H9 (cell line): ENCODE measurements at places on chromosomes 5 and 9.
A peak's percentile ranks its signal among the peaks of the same experiment; 100 is the strongest.

DNA sequence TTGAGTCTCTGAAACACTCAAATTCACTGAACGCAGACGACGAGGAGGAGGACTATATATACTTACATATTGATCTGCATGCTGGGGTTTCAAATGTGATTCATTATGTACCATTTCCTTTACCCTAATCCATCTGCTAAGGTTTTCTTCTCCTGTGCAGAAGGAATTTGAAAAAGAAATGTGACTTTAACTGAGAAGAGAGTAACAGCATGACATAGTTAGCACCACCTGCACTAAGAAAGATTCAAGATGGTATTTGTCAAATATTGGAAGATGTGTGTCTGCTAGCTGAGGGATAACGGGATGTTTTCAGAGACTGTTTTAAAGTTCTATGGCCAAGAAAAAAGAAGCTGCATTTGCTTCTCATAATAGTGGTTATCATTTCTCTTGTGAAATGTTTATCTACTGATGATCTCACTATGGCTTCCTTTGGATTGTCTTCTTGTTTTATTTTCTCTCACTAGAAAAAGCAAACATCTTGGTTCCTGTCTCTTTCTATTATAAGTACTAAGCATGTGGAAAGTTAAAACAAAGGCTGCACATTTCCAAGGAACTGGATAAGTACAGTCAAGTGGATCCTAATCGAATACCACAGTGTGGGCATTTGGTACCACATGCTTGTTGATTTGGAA lies 89.8 kb upstream of the TLE4 start:
- DNase-seq: no peak

DNA sequence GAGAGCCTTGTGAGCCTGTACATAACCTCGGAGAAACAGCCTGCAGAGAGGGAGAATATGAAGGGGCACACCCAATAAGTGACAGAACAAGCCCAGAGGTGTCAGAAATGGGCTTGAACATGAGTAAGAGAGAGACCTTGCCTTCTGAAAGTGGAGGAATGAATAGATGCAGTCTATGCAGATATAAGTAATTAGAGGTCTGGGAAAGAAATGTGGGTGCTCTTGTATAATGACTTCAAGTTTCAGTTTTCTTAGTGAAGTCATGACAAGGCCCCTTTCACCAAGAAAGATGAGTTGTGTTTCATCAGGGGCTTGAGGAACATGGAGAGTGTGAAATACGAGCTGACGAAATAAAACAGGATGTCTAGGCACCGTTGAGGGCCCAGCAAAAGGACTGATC lies 15.1 kb downstream of the GRAMD2B start:
- DNase-seq: no peak

GRCh38 chr9:127525401-127526188 lies 74.3 kb downstream of the LRSAM1 start:
- no peak for DNase-seq

- DNase-seq: no peak
Measured at GRCh38 chr5:14816999-14817761, 54.4 kb downstream of the ANKH start.

- no peak for DNase-seq
Measured at GRCh38 chr5:133059621-133060020, 7.8 kb downstream of the HSPA4 start.

DNA sequence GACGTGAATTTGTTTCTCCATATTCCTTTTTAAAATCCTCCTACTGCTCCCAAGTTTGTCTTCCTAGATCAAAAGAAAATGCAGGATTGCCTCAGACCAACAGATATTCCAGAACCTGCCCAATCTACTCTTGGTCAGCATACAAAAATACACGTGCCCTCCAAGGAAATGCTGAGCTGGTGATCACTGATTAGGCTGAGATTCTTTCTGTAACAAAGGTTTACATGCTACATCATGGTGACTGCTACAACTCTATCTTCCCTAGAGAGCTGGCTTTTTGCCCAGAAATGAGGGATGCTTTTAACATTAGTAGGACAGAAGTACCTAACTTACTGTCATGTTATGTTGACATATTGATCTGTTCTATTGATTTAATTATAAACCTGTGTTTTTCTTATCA lies 35.5 kb downstream of the OR2Y1 start:
- DNase-seq: no peak

GRCh38 chr5:11803436-11803835 lies 100.8 kb downstream of the CTNND2 start:
- no peak for DNase-seq

DNA sequence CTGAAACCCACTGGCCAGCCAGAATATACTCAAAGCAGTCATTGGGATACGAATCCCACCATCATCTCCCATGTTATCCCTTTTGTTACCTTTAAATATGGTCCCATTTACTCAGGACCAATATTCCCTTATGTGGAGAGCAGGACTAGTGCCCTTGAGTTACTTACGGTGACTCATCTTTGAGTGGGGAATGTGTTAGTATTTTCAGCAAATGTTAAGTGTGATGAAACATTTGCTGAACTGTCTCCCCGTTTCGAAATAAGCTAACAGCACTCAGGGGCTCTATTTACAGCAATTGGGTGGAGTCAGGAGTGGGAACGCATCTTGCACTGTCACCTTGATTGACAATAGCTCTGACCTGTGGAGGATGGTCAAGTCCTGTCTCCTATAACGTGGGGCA lies 67.4 kb downstream of the CTSL start:
- DNase-seq: no peak

GRCh38 chr5:37638897-37639296 lies 200.9 kb downstream of the GDNF start:
- DNase-seq: no peak

DNA sequence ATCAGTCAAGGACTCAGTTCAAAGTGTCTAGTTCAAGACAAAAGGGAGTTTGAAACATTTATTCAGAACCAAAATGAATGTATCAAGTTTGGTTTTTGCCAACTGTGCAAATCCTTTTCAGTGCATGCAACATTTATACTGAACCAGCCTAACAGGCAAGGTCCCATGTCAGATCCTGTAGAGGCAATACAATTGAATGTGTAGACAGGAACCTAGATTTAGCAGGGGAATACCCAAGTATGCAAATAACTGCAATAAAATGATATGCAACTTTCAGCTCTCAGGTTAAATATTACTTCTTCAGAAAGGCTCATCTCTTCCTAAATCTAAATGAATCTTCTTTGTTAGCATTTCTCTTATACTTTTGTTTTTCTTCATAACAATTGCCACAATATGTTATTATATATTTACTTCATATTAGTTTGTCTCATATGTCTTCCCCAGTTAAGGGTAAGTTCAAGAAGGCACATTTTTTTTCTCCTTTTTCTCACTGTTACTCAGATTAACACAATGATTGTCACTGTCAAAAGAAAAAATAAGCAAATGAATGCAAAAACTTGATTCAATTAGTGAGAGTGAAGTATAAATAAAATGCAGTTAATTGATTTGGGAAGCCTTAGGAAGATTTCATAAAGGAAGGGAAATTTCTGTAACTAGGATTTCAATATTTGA lies 163.9 kb upstream of the RASA1 start:
- DNase-seq: no peak

GRCh38 chr9:136339173-136339957 lies 12.0 kb downstream of the GPSM1 start:
- DNase-seq: peak; percentile 78

DNA sequence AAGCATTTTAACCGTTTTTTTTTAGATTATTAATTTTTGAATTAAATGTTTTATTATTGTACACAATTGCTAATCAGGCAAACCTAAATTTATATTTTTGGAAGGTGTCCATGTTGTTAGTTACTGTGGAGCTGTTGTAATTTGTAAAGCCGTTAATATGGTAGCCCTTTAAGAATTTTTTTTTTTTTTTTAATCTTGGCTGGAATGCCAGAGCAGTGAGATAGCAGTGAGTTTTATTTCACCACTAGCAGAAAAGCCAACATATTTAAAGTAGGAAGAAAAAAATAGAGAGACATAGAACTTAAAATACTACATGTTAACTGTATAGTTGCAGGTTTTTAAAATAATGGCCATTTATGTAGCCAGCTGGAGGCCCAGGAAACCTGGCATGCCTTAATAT lies 35.3 kb upstream of the RNF20 start:
- no peak for DNase-seq

DNA sequence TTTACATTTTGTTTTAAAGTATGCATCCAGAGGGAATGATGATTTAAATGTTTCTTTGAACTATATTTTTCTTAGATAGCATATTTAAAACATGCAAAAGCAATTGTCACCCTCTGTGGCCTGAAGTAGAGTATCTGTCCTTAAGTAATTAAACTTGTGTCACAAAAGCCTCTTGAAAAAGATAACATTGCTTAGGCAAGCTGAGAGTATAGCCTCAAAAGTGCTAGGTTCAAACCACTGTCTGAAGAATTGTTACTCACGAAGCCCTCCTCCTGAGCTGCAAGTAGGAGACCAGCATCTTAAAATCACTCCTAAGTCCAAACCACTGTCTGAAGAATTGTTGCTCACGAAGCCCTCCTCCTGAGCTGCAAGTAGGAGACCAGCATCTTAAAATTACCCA lies 378.0 kb upstream of the PRR16 start:
- DNase-seq: no peak

DNA sequence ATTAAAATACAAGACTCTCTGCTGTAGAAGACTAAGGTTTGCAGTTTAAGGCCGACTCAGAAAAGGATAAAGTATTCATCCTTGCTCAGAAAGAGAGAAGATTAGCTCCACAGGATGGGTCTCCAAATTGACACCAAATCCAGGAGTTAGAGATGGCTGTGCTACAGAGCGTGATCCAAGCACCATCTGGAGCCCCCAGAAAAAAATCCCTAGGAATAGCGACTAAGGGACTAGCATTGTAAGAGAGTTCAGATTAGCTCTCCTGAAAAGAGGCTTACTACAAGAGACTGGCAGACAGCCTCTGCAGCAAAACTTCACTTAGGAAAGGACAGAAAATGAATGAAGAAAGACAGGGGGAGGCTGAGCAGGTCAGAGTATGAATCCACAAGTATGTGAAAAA lies 3.7 kb downstream of the SIL1 start:
- DNase-seq: no peak

DNA sequence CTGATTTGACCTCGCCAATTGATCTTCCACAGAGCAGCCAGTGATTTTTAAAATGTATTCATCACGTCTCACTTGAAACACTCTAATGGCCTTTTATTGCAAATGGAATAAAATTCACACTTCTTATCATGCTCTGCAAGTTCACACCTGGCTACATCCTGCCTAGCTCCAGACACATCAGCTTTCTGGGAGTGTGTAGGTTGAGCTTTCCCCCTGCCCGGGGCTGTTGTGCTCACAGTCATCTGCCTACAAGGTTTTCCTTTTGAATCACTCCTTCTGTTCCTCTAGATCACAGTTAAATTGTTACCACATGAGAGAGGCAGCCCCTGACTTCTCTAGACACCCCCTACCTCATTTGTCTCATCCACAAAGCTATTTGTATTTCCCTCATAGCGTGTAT lies 674.5 kb downstream of the PRELID2 start:
- no peak for DNase-seq

DNA sequence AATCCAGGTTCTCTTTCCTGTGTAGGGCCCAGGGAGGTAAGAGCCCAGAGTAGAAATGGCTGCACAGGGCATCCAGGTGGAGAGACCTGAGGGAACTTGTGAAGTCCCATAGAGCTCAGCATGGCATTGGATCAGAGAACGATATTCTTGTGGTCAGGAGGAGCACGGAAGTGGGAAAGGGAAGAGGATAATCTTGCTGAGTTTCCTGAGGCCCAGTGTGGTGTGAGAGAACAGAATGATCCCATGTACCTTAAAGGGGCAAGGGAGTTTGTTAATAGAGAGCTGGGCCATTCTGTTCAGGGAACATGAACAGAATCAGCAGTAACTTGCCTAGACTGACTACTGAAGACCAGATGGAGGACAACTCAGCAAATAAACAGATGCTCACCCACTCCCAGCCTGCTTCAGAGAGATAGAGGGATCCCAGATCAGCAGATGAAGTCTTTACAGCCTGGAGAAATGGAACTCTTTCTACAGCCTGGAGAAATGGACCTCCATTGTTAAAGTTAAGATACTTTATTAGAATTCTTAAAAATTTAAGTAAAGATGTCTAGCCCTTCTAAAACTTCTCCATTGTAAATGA lies 119.7 kb upstream of the ELL2 start:
- DNase-seq: no peak

DNA sequence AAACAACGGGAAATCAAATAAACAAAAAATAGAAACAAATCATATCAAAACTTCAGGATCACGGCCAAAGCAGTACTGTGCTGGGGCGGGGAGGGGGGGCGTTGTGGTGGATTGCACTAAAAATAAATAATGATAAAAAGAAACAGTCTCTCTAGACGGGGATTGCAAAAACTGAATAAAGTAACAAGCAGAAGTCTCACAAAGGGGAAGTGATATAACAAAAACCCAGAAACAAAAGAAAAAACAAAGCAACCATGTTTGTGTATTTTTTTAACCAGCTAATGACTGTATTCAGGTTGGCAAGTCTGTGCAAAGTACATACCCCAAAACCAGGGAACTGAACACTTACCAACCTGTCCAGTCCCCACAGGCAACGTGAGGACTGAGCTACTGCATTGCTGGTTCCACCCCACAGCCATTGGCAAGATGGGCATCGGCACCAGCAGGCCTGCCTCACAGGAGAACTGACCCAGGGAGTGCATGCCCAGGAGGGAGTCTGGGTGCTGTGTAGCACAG lies 24.1 kb downstream of the BICD2 start:
- DNase-seq: no peak

DNA sequence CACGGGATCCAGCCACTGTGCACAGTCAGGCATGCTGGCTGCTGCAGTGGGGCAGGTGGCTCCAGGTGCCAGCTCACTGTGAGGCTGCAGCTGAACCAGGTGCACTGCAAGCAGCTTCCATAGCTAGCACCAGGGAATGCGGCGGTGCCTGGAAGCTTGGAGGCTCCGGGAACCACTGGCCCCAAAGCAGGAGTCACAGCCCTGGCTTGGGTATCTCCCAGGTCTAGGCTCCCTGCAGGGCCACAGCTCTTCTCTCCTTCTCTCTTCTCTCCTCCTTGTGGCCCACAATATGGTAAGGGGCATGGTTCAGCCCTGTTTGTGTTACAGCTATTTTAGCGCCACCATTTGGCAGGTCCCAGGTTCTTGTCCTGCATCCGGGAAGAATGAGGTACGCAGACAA lies 6.7 kb upstream of the MTMR12 start:
- peak; percentile 74 for DNase-seq
